Stimulated activated CD4-positive, alpha-beta T cell treated with anti-CD3 and anti-CD28 coated beads, Interleukin-1b, Interleukin-23, amount 100 ng/mL, for 1 hour (primary cell): ENCODE measurements at places on chromosomes 1 and 21.

- no peak for DNase-seq
Measured at GRCh38 chr1:23957096-23957495, 2.5 kb upstream of the PNRC2 start.

- DNase-seq, result no peak
Measured at GRCh38 chr1:244080343-244080929, 29.4 kb downstream of the ZBTB18 start.

- DNase-seq, result no peak
Measured at GRCh38 chr1:33342041-33342723, 21.3 kb upstream of the A3GALT2 start.

- DNase-seq, result no peak
Measured at GRCh38 chr1:66563941-66564630, 30.1 kb downstream of the SGIP1 start.
